ENCODE measurements at places on chromosomes 1 and 21.

GRCh38 chr1:84164161-84164560 lies 20.1 kb downstream of the PRKACB start:
- DNase-seq: no peak
- H3K4me1 ChIP-seq: no peaks in the 10 kb centered on the region
- H3K27ac ChIP-seq: no peak overlapping the region
- H3K4me3 ChIP-seq: no peak overlapping the region
- no peaks in the 10 kb centered on the region for H3K36me3 ChIP-seq

DNA sequence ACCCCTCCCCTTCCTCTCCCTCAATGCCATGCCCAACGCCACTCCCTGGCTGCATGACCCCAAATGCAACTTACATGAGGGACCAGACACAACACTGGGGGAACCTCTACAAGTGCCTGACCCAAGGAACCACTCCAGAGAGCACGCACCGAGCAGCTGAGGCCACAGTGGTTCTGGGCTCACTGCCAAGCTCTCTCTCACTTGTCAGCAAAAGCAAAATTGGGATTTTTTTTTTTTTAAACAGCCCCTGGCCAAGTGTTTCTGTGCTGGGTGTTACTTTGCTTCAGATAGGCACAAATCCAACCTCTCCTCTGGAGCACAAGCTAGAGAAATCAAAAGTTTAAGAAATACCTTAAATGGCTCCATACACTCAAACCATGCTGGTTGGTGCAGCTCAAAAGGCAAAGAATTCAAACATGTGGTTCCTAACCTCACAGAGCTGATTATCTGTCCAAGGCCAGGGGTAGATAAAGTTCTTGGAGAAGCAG lies 363.0 kb downstream of the SETD4 start:
- no peak overlapping the region for H3K27ac ChIP-seq
- H3K27me3 ChIP-seq: no peaks in the 10 kb centered on the region
- peak; percentile 70 for DNase-seq
- H3K4me1 ChIP-seq: peaks cover 6% of the 10 kb centered on the region
- no peak overlapping the region for H3K4me3 ChIP-seq

DNA sequence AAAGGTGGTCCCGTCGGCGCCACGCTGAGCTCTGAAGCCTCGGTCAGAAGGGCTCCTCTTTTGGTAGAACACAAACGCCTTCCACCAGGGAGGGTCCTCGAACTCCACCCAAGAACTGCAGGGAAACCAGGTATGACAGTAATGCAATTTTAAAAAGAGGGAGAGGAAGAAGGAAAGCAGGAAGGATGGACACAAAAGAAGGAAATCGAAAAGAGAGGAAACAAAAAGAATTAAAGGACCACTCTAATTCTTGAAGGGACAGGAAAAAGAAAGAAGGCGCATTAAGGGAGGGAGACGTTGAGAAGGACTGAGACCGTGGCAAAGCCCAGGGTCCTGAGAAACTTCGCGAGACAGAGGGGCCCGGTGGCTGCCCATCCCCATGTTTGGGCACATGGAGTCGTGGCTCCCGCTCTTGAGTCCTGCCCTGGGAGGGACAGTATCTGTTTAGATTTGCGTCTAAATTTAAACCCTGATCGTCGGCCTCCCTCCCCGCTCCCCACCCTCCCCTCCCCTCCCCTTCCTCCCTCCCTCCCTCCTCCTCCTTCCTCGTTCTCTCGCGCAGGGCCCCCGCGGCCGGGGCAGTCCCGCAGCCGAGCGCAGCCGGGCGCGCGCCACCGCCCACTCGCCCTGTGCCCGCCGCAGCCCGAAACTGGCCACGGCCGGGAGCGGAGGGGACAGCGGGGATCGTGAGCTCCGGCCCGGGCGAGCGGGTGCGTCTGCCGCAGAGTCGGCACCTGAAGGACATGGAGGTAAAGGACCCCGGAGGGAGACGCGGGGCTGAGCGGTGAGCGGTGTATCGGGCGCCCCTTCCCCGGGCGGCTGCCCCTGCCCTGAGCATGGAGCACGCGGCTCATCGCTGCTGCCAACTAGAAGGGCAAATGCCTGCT lies at the start of gene RCSD1:
Gene RCSD1, plus strand, starts transcription at position 552 of the 887 bp plus-strand sequence. Its CDS starts 192 bp downstream, at position 744.
- no peaks in the 10 kb centered on the region for H3K4me1 ChIP-seq
- peak within 1 kb of the TSS; percentile 57 for H3K4me3 ChIP-seq
- peak within 1 kb of the TSS; percentile 72 for H3K27ac ChIP-seq
- no peaks in the 10 kb centered on the region for H3K36me3 ChIP-seq
- no peak for DNase-seq
- no peaks in the 10 kb centered on the region for H3K27me3 ChIP-seq

DNA sequence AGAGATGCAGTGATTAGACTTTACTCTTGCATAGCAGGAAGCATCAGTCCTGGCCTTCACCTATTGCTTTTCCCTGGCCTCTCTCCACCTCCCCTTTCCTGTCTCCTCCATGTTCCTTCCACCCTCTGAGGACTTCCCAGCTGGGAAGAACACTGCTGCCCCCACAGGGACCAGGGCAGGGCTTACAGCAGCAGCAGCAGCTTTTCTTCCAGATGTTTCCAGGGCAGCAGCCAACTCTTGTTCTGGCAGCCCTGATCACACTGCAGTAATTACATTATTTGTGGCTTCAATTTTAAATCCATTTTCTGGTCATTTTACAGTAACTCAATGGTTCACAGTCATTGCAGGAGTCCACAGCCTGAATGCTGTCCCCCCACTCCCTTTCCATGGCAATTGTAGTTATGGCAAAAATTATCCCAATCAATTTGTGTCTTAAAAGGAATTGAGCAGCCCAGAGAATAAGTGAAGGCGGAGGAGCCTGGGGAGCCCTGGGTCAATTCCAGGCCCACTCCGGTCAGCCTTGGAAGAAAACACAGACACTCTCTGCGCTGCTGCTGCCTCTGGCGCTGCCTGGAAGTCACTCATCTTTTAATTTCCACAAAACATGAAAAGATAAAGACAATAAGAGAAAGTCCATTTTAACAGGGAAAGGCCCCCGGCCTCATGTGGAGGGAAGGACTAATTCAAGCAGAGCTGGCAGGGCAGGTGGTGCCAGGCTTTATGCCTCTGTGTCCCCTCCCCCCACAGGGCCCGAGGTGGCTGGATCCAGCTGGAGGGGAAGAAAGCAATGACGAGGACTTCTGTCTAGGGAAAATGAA lies 148.6 kb downstream of the GRIK3 start:
- no peak overlapping the region for H3K27ac ChIP-seq
- H3K27me3 ChIP-seq: peaks cover 14% of the 10 kb centered on the region
- H3K36me3 ChIP-seq: no peaks in the 10 kb centered on the region
- H3K4me3 ChIP-seq: no peak overlapping the region
- no peaks in the 10 kb centered on the region for H3K4me1 ChIP-seq

- no peaks in the 10 kb centered on the region for H3K27me3 ChIP-seq
- DNase-seq: no peak
- no peak overlapping the region for H3K27ac ChIP-seq
- no peaks in the 10 kb centered on the region for H3K36me3 ChIP-seq
Observed at GRCh38 chr1:70978623-70979022, 69.0 kb downstream of the PTGER3 start.

DNA sequence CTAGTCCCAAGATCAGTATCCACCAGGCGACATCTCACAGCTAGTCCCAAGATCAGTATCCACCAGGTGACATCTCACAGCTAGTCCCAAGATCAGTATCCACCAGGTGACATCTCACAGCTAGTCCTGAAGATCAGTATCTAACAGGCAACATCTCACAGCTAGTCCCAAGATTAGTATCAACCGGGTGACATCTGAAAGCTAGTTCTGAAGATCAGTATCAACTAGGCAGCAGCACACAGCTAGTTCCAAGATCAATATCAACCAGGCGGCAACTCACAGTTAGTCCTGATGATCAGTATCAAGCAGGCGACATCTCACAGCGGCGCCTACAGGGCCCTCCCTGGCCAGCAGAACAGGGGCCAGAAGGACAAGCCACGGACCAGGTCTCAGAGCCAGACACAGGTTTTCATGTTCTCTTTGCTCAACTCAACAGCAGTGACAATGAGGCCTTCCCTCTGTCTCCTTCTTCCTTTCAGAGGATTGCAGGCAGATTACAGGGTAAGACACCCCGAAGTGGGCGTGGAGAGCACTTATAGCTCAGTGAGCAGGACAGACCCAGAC lies 32.5 kb downstream of the NPHP4 start:
- peaks cover 85% of the 10 kb centered on the region for H3K36me3 ChIP-seq
- no peak overlapping the region for H3K4me3 ChIP-seq
- no peaks in the 10 kb centered on the region for H3K27me3 ChIP-seq
- H3K4me1 ChIP-seq: no peaks in the 10 kb centered on the region

DNA sequence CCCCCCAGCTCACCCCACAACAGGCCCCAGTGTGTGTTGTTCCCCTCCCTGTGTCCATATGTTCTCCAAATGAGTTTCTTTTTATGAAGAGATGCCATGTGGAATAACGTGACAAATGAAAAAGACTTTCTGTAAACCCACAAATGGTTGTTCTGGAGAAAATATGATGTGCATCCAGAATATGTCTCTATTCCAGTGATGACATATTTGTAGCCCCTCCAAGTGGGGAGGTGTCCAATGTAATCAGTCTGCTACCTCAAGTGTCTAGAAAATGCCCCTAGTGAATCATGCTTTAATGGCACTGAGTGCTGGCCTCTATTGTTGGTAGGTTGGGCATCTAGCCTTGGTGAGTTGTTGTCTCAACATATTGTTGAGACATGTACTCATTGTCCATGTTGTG lies 179.6 kb downstream of the KCNK2 start:
- H3K36me3 ChIP-seq: no peaks in the 10 kb centered on the region
- no peak for DNase-seq
- H3K27ac ChIP-seq: no peak overlapping the region
- no peaks in the 10 kb centered on the region for H3K27me3 ChIP-seq
- no peak overlapping the region for H3K4me3 ChIP-seq
- H3K4me1 ChIP-seq: no peaks in the 10 kb centered on the region

GRCh38 chr21:45021428-45022347 lies 52.7 kb upstream of the ADARB1 start:
- no peaks in the 10 kb centered on the region for H3K36me3 ChIP-seq
- peak overlapping the region; percentile 99 for H3K27ac ChIP-seq
- no peaks in the 10 kb centered on the region for H3K27me3 ChIP-seq
- H3K4me1 ChIP-seq: peaks cover 32% of the 10 kb centered on the region

DNA sequence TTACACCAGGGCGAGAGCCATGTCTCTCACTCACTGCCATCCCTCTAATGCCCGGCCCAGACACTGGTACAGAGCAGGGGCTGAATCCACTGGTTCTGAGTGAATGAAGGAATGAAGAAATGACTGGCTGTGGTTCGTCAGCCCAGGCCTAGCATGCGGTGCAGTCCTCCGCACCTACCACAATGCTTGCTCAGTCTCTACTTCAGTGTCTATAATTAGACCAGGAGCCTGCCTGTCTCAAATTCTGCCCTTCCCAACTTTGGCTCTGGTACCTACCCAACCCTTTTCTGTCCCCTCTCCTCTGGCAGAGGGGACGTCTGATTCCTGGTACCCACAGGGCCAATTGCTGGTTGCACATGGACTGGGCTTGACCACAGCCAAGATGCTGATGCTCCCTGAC lies 118.2 kb upstream of the GRIK3 start:
- no peaks in the 10 kb centered on the region for H3K4me1 ChIP-seq
- H3K27me3 ChIP-seq: no peaks in the 10 kb centered on the region
- H3K4me3 ChIP-seq: no peak overlapping the region

- no peaks in the 10 kb centered on the region for H3K4me1 ChIP-seq
- no peaks in the 10 kb centered on the region for H3K36me3 ChIP-seq
- no peak for DNase-seq
- H3K4me3 ChIP-seq: no peak overlapping the region
Observed at GRCh38 chr1:224906340-224906739, 23.1 kb upstream of the DNAH14 start.

GRCh38 chr1:64471218-64472039 lies 1.5 kb downstream of the CACHD1 start:
- peaks cover 2% of the 10 kb centered on the region for H3K4me1 ChIP-seq
- no peaks in the 10 kb centered on the region for H3K27me3 ChIP-seq
- DNase-seq: peak; percentile 43
- peak overlapping the region; percentile 73 for H3K4me3 ChIP-seq

DNA sequence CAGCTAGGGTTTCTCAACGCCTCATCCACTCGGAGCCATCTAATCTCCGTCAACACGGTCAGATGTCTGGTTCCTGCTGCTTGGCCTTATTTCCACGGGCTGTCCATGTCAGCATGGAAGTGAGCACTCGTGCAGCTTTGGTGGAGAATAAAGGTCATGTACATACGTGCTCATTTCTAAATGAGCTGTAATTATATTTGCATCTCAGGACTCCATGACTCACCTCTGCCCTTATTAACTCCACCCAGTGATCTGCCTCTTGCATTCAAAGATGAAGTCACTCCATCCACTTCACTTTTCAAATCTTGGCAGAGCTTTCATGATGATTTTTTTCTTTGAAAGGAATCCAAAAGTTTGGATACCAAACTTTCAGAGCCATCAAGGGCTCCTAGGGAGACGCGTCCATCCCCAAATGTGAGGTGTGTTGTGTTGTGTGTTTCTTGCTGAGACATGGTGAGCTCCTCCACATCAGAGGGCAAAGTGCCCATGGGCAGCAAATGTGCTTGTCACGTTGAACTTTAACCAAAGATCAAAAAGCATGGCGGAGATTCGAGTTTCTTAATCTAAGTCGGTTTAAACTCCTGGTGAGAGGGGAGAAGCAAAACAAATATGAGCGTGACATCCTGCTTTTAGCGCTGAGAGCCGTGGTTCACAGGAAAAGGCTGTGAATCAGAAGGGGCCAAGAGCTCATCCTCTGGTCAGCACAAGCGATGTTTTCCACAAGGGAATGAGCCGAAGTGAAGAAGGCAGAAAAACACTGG lies 68.6 kb upstream of the ERRFI1 start:
- peak overlapping the region; percentile 84 for H3K27ac ChIP-seq
- no peaks in the 10 kb centered on the region for H3K36me3 ChIP-seq
- H3K27me3 ChIP-seq: no peaks in the 10 kb centered on the region
- DNase-seq: no peak
- no peak overlapping the region for H3K4me3 ChIP-seq

DNA sequence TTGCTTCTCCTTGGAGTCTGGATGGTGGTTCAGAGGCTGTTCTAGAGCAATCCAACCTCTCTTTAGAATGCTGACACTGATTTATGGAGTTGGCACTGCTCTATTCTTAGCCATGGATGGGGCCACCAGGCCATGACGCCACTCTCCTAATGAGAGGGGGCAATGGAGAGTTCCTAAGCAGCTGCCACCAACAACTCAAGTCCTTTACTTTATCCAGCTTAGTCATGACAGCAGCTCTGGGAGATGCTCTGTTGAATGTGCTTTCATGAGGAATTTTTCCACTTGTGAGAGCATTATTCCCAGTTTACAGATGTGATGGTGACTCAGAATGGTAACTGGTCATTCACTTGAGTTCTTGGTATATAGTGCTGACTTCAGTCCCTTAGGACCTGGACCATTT lies 366.3 kb downstream of the HHAT start:
- DNase-seq: no peak
- no peaks in the 10 kb centered on the region for H3K27me3 ChIP-seq
- no peak overlapping the region for H3K27ac ChIP-seq
- H3K36me3 ChIP-seq: no peaks in the 10 kb centered on the region
